Body of pancreas (tissue), 4 donors: ENCODE measurements at places on chromosomes 16 and 17. TPM values are rescaled to one million over a fixed set of nuclear protein-coding genes. Genes with fewer than 3 reads are reported as not detected.

DNA sequence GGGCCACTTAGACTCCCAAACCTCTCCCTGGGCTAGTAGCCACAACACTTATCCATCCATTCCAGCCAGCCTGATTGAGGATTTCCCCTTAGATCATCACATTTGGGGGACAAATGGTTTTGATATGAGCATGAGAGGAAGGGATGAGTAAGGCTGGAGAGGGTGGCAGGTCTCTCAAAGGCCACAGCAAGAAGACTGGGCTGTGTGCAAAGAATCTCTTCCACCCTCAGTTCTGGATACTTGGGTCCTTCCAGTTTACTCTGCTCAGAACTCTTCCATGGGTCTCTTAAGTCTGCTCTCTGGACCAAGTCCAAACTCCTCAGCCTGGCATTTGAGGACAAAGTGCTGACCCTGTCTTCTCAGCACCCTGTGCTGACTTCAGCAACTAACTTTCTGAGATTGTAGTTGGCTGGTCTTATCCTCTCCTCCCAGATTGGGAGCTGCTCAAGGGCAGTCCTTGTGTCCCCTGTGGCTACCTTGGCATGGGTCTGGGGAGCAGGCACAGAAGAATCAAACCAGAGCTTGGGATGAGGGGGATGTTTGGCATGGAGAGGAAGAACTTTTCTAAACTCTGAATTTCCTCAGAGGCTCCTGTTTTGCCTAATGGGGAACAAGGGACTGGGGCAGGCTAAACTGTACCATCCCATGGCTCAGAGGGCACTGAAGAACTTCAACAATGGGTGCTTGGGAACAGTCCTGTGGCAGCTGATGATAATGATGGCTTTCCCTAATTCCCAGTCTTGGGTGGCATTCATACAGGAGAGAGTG, 3.1 kb upstream of the NFATC3 start:
- no peak overlapping the region for H3K27ac ChIP-seq
- peaks cover 23% of the 10 kb centered on the region for H3K4me1 ChIP-seq
- no peaks in the 10 kb centered on the region for H3K36me3 ChIP-seq
- no peak overlapping the region for H3K4me3 ChIP-seq

DNA sequence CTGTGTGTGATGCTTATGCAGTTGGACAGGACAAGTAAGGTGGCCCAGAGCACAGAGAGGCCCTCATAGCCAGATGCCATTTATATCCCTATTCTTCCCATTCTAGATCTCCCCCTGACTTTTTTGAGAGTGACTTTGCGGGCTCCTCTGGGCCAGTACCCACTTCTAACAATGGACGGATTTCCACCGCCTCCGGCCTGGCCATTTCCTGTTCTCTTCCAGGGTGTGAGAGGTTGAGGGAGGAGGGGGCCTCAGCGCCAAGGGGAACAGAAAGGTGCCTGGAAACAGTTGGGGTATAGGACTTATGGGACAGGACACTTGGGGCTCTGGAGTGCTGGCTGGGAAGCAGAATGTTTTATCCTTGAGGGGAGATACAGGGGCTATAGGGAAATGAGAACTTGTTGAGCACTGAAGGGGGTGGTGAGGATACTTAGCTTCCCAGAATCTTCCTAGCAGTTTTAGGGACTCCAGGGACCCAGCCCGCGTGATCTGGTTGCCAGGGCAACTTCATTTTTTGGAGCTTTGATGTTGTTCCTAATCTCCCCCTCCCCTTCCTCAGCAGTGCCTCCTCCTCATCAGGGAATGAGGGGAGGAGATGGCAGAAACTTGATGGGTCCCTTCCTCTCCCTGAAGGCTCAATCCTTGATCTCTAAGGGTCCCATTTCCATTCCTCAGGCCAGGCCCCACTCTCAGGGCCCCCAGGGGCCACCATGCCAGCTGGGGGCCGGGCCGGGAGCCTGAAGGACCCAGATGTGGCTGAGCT, 3.6 kb downstream of the TAOK2 start:
- H3K36me3 ChIP-seq, result peaks cover 38% of the 10 kb centered on the region
- no peak for DNase-seq
- H3K27ac ChIP-seq, result peak overlapping the region; percentile 88
- no peak overlapping the region for H3K4me3 ChIP-seq
- peaks cover 35% of the 10 kb centered on the region for H3K4me1 ChIP-seq
- no peaks in the 10 kb centered on the region for H3K27me3 ChIP-seq

- peak overlapping the region; percentile 85 for H3K27ac ChIP-seq
- H3K36me3 ChIP-seq, result no peaks in the 10 kb centered on the region
- no peaks in the 10 kb centered on the region for H3K27me3 ChIP-seq
- peak; percentile 44 for DNase-seq
- no peak overlapping the region for H3K4me3 ChIP-seq
These were observed 22.5 kb downstream of the CCR7 start for GRCh38 chr17:40542558-40543411.

The ALOXE3 gene
- not detected for total RNA-seq

GRCh38 chr16:3514621-3515020, 13.8 kb downstream of the CLUAP1 start:
- no peaks in the 10 kb centered on the region for H3K27me3 ChIP-seq
- H3K36me3 ChIP-seq, result peaks cover 18% of the 10 kb centered on the region
- H3K4me1 ChIP-seq, result peaks cover 24% of the 10 kb centered on the region
- no peak overlapping the region for H3K4me3 ChIP-seq

The CIITA gene
- total RNA-seq, result 6.6 TPM

The CRISPLD2 gene
- 27.5 TPM for total RNA-seq

The SOX9 gene
- total RNA-seq, result 35.8 TPM

DNA sequence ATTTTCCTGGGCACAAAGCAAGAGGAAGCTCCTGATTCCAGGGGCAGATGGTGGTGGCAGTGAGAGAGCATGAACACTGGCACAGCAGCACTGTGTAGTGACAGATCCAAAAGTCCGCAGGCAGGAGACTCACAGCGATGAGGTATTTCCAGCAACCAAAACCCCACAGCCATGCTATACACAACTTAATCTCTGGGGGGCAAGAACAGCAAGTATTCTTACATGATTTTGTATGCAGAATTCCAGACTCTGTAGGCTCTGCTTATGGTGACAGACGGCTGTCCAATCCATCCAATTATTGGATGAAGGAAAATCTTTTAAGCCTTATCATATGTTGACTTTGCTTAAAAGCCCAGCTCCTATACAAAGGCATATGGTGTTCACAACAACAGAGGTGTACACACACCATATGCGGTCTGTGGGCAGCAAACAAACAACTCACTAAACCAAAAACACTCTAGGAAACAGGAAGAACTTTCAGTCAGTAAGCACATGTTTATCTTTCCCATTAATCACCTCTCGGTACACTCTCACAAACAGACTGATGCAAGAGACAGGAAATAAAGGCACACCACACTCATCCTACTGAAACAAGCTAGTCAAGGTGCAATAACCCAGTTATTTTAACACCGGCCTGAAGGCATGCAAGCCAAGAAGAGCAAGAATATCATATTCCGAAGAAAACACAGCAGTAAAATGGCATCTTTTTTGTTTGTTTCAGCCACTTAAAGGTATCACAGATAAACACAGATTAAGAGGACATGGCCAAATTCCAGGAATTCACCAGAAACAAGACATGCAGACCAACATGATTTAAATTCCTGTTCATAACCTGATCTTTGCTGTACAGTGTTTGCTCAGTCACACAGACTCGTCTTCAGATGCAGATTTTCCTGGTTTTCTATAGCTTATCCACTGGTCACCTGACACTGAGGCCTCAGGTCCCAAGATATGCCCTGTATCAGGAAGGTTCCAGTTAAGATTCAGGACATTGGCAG, 47.8 kb downstream of the ERN1 start:
- DNase-seq, result no peak
- peaks cover 62% of the 10 kb centered on the region for H3K4me1 ChIP-seq
- H3K4me3 ChIP-seq, result no peak overlapping the region
- H3K27me3 ChIP-seq, result no peaks in the 10 kb centered on the region
- no peaks in the 10 kb centered on the region for H3K36me3 ChIP-seq
- peak overlapping the region; percentile 59 for H3K27ac ChIP-seq

- peaks cover 13% of the 10 kb centered on the region for H3K36me3 ChIP-seq
- no peak overlapping the region for H3K27ac ChIP-seq
- H3K27me3 ChIP-seq, result no peaks in the 10 kb centered on the region
- no peak overlapping the region for H3K4me3 ChIP-seq
These were observed 47.6 kb downstream of the MED13 start for GRCh38 chr17:62017496-62017895.

GRCh38 chr17:31522284-31522931, 130.9 kb downstream of the RAB11FIP4 start:
- H3K36me3 ChIP-seq, result peaks cover 20% of the 10 kb centered on the region
- no peak overlapping the region for H3K27ac ChIP-seq
- no peaks in the 10 kb centered on the region for H3K27me3 ChIP-seq
- no peak overlapping the region for H3K4me3 ChIP-seq
- no peak for DNase-seq

GRCh38 chr16:70579648-70580630, 56.3 kb downstream of the SF3B3 start:
- H3K4me1 ChIP-seq, result peaks cover 6% of the 10 kb centered on the region
- no peaks in the 10 kb centered on the region for H3K27me3 ChIP-seq
- peaks cover 1% of the 10 kb centered on the region for H3K36me3 ChIP-seq
- no peak for DNase-seq
- no peak overlapping the region for H3K27ac ChIP-seq

GRCh38 chr16:6725634-6726331, 606.9 kb upstream of the RBFOX1 start:
- no peak overlapping the region for H3K27ac ChIP-seq
- DNase-seq, result no peak
- no peak overlapping the region for H3K4me3 ChIP-seq
- no peaks in the 10 kb centered on the region for H3K4me1 ChIP-seq
- H3K36me3 ChIP-seq, result no peaks in the 10 kb centered on the region

DNA sequence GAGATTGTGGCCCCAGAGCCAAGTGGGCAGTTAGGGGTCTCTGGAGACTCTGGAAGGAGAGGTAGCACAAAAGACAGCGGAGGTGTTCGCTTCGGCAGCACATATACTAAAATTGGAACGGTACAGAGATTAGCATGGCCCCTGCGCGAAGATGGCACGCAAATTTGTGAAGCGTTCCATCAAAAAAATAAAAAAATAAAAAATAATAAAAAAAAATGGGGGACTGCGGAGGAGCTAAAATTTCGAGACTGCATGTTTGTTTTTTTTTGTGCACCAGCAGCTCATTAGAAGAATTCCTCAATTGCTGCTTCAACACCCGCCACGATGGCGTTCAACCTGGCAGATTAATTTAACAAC, 39.1 kb downstream of the IGF2BP1 start:
- no peaks in the 10 kb centered on the region for H3K27me3 ChIP-seq
- H3K36me3 ChIP-seq, result no peaks in the 10 kb centered on the region
- DNase-seq, result no peak
- no peak overlapping the region for H3K4me3 ChIP-seq
- no peaks in the 10 kb centered on the region for H3K4me1 ChIP-seq

- H3K27ac ChIP-seq, result no peak overlapping the region
- H3K4me1 ChIP-seq, result no peaks in the 10 kb centered on the region
- no peaks in the 10 kb centered on the region for H3K36me3 ChIP-seq
- H3K4me3 ChIP-seq, result no peak overlapping the region
These were observed 11.6 kb upstream of the ICAM2 start for GRCh38 chr17:64032081-64032480.

DNA sequence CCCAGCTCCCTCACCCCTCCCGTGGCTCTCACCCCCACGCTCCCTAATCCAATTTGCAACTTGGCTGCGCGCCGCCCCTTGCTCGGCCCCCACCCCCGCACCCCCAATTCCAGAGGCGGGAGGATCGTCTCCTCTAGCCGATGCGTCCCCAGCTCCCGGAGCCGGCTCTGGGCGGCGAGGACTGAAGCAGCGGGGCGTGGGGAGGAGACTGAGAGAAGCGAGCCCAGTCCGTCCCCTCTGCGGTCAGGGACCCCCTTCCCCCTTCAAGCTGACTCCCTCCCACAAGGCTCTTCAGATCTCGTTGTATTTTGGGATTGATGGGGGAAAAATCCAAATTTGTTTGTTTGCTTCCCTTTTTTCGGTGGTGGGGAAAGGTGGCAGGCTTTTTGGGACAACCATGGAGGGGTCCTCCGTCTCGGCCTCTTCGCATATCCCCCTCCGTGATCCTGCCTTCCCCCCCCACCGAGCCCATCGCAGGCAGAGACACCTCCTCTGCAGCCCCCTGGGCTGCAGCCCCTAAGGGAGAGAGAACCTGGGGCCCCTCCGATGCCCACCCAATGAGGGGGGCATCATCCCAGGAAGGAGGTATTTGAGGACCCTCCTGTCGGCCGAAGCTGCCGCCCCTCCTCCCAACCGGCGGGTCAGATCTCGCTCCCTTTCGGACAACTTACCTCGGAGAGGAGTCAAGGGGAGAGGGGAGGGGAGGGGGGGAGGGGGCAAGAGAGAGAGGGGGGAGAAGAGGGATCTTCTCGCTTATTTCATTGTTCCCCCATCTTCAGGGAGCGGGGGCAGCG, 466 bp downstream of the NEUROD2 start:
- H3K36me3 ChIP-seq, result no peaks in the 10 kb centered on the region
- peaks cover 28% of the 10 kb centered on the region for H3K4me1 ChIP-seq
- no peak overlapping the region for H3K4me3 ChIP-seq
- H3K27me3 ChIP-seq, result no peaks in the 10 kb centered on the region
- H3K27ac ChIP-seq, result no peak overlapping the region

The ITFG1 gene
- total RNA-seq, result 24.6 TPM

- no peak overlapping the region for H3K4me3 ChIP-seq
- peaks cover 7% of the 10 kb centered on the region for H3K4me1 ChIP-seq
- H3K27me3 ChIP-seq, result no peaks in the 10 kb centered on the region
- H3K27ac ChIP-seq, result no peak overlapping the region
These were observed 2.1 kb upstream of the TM4SF5 start for GRCh38 chr17:4769628-4770027.

DNA sequence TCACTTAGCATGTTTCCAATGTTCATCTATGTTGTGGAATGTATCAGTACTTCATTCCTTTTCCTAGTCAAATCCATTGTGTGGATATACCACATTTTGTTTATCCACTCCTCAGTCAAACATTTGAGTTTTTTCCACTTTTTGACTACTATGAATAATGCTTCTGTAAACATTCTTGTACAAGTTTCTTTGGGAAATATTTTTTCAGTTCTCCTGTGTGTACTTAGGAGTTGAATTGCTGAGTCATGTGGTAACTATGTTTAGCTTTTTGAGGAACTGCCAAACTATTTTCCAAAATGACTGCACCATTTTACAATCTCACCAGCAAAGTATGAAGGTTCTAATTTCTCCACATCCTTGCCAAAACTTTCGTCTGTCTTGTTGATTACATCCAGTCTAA, 223.7 kb upstream of the AXIN2 start:
- no peak overlapping the region for H3K4me3 ChIP-seq
- peak overlapping the region; percentile 55 for H3K27ac ChIP-seq
- peaks cover 15% of the 10 kb centered on the region for H3K4me1 ChIP-seq
- no peaks in the 10 kb centered on the region for H3K27me3 ChIP-seq

The KRT36 gene
- total RNA-seq, result not detected

- DNase-seq, result no peak
- no peaks in the 10 kb centered on the region for H3K4me1 ChIP-seq
- no peaks in the 10 kb centered on the region for H3K27me3 ChIP-seq
- H3K27ac ChIP-seq, result no peak overlapping the region
These were observed 23.8 kb downstream of the TMEM92 start for GRCh38 chr17:50298018-50298417.

- no peaks in the 10 kb centered on the region for H3K27me3 ChIP-seq
- no peak overlapping the region for H3K27ac ChIP-seq
- DNase-seq, result no peak
- no peak overlapping the region for H3K4me3 ChIP-seq
- H3K36me3 ChIP-seq, result no peaks in the 10 kb centered on the region
These were observed 120.6 kb downstream of the NPIPB5 start for GRCh38 chr16:22631264-22631663.

- no peaks in the 10 kb centered on the region for H3K27me3 ChIP-seq
- H3K4me3 ChIP-seq, result no peak overlapping the region
- H3K27ac ChIP-seq, result no peak overlapping the region
- no peaks in the 10 kb centered on the region for H3K36me3 ChIP-seq
These were observed 761.6 kb upstream of the RBFOX1 start for GRCh38 chr16:6571044-6571443.

The METTL2A gene
- 14.0 TPM for total RNA-seq
